ENCODE measurements at places on chromosomes 5 and 9.

GRCh38 chr9:16526380-16526779, 344.1 kb downstream of the BNC2 start:
- ATAC-seq = no peak

GRCh38 chr9:128551657-128552152, 682 bp upstream of the SPTAN1 start:
- no peak for ATAC-seq

DNA sequence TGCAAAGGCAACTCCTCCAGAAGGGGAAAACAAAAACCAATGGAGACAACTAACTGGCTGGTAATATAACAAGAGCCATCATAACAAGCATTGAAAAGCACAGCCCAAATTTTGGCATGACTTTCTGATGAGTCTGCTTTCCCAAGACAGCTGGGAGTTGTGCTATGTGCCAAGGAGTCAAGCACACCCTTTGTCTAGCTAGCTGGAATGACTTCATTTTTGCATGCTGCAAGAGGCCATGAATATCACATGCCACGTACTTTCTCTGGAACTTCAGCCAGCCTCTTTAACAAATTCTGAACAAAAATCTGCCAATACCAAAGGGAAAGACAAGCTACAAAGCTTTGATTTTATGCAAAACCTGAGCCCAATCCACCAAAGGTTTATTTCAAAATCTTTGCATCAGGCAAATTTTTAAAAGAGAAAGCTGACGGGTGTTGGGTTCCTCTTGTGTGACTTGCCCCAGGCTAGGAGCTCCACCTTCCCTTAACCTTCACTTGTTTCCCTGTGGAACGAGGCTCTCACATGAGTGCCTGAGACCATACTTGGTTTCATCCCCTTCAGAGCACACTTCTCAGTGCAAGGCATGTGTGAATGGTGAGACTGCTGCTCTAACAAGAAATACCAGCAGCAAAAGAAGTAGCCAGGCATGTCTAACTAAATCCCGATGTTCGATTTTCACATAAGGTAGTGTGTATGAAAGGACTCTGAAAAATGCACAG, 47.3 kb downstream of the S1PR3 start:
- ATAC-seq = no peak

DNA sequence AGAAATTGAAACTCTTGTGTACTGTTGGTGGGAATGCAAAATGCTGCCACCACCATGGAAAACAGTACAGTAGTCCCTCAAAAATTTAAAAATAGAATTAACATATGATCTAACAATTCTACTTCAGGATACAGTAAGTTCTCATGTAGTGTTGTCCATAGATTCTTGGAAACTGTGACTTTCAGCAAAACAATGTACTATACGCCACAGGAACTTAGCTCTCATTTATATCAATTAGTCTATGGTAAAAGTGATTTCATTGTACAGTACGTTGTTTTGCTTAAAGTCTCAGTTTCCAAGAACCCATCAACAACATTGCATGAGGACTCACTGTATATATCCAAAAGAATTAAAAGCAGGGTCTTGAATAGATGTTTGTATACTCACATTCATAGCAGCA, 233.5 kb upstream of the GAS1 start:
- no peak for ATAC-seq

- ATAC-seq = no peak
Observed at GRCh38 chr9:20441711-20442423, 180.4 kb downstream of the MLLT3 start.

GRCh38 chr5:62631909-62632580, 53.4 kb downstream of the LRRC70 start:
- ATAC-seq = no peak

- no peak for ATAC-seq
Observed at GRCh38 chr5:112910529-112910928, 11.5 kb downstream of the REEP5 start.

Data from activated CD4-positive, CD25-positive, alpha-beta regulatory T cell treated with anti-CD3 and anti-CD28 coated beads, Interleukin-2, amount 50 U/mL, for 24 hours (primary cell).